Stimulated activated CD8-positive, alpha-beta memory T cell treated with anti-CD3 and anti-CD28 coated beads, Interleukin-2, amount 100 ng/mL, for 1 hour (primary cell): ENCODE measurements at places on chromosomes 12 and 14.

- no peak for DNase-seq
These were observed 18.2 kb upstream of the CACNA2D4 start for GRCh38 chr12:1936406-1937320.

GRCh38 chr14:62711351-62712023, 333.8 kb downstream of the KCNH5 start:
- no peak for DNase-seq

- no peak for DNase-seq
These were observed 827 bp upstream of the TEDC1 start for GRCh38 chr14:105490267-105490571.

DNA sequence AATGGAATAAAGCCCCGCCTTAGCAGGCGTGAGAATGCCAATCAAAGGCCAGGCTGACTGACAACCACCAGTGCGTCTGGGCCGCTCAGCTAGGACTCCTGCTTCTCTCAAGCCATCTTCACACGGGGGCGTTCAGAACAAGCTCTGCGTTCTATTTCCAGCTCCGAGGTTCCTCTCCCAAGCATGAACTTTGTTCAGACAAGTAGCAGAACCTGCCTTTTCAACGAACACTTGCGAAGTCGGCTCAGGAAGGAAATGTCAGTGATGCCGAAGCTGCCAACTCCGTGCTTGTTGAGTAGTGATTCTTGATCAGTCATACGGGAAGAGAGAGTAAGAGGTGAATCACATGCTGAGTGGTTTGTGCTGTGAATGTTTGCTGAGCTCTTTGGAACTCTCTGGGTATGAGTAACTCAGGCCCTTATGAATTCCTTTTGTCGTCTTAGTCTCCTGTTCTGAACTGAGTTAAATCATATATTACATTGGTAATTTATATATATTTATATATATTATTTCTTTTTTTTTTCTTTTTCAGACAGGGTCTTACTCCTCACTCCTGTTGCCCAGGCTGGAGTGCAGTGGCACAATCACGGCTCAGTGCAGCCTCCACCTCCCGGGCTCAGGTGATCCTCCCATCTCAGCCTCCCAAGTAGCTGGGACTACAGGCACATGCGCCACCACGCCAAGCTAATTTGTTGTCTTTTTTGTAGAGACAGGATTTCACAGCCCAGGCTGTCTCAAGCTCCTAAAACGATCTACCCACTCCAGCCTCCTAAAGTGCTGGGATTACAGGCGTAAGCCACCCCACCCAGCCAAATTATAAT, 29.4 kb upstream of the BCL7A start:
- no peak for DNase-seq

GRCh38 chr12:102298022-102298421, 100.4 kb upstream of the PMCH start:
- DNase-seq: no peak

GRCh38 chr12:65891987-65892481, 67.8 kb downstream of the HMGA2 start:
- DNase-seq: no peak

- DNase-seq: no peak
These were observed 403.1 kb downstream of the BCL11B start for GRCh38 chr14:98868866-98869265.

GRCh38 chr14:45947830-45948229, 694.8 kb upstream of the MIS18BP1 start:
- DNase-seq: no peak

GRCh38 chr14:54317391-54317790, 79.4 kb upstream of the CDKN3 start:
- no peak for DNase-seq

DNA sequence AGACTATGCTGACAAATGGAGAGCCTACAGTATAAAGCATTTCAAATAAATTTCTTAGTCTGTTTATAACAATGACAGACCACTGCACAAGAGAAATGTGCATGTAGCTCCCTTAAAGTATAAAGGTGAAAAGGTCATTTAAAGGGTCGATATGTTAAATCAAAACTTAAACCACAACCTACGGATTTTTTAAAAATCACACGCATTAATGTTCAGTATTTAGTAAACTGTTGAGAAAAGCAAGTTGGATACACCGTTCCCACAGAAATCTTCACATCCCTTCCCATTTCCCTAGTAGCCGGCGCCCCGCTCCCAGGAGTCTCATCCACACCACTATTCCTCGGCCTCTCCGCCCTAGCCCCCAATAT, 614 bp downstream of the FKBP3 start:
- DNase-seq: no peak

DNA sequence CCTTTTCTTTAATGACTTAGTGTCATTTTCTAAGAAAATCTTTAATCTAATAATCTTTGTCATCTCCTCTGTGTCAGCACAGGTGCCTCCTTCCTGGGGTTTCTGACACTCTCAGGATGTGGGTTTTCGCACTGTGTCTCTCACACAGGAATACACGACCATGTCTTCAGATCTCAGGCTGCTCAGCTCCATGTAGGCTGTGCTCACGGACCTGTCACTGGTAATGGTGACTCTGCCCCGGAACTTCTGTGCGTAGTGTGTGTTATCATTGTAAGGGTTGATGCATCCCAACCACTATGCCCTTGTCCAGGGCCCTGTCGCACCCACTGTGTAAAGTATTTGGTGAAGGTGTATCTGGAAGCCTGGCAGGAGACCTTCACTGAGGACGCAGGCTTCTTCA, 647.8 kb downstream of the TMEM121 start:
- DNase-seq: peak; percentile 23

GRCh38 chr12:76515271-76515670, 44.3 kb downstream of the OSBPL8 start:
- DNase-seq: no peak

GRCh38 chr12:48767047-48767446, 21.8 kb downstream of the ADCY6 start:
- no peak for DNase-seq

GRCh38 chr12:106044773-106045172, 94.0 kb downstream of the NUAK1 start:
- no peak for DNase-seq

DNA sequence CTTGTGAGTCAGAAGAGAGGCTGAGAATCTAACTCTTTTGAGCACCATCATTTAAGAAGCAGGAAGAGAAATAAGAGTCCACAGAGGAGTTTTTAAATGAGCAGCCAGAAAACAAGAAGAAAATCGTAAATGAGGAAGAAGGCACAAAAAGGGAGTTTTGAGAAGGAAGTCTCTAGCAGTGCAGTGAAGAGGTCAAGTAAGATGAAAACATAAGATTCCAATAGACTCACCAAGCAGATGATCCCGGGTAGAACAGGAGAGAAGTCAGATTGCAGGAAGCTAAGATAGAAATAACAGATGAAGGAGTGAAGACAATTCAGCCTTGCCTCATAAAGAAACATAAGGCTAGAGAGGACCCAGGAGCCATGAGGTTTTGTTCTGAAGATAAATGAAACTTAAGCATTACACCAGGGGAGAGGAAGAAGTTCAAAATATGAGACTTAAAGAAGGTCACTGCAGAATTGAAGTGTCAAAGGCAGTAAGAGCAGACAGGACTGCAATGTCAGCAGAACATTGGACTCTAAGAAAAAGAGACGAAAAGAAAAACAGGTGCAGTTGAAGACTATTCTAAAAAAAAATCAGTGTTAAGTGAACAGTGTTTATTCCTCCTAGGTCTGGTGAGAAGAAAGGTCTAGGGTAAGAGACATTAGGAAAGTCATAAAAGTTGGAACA, 229.0 kb downstream of the SEC23A start:
- no peak for DNase-seq

DNA sequence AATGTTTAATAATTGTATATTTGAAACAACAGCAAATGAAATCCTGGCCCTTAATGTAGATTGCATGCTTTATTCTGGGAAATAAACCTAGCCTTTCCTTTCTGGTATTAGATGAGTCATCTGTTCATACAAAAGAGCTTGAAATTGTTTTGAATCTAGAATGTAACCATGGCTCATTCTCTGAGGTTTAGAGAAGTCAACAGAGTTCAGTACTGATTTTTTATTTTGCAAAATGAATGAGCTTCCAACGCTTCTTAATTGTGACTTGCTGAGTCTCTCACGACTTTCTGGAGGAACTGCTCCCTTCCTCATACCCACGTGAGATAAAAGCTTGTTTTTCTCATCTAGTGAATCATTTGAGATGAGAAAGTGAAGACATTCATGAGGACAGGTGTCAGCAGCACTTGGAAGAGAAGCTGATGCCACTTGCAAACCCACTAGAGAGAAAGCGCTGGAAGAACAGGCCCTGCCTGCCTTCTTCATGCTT, 509.6 kb downstream of the VRK1 start:
- no peak for DNase-seq

- no peak for DNase-seq
These were observed 518.7 kb upstream of the MGAT4C start for GRCh38 chr12:86774841-86775388.

- DNase-seq: no peak
These were observed 21.1 kb downstream of the GSC start for GRCh38 chr14:94748667-94749347.
